Hepatic stellate cell (primary cell): ENCODE measurements at places on chromosomes 1 and 21.

DNA sequence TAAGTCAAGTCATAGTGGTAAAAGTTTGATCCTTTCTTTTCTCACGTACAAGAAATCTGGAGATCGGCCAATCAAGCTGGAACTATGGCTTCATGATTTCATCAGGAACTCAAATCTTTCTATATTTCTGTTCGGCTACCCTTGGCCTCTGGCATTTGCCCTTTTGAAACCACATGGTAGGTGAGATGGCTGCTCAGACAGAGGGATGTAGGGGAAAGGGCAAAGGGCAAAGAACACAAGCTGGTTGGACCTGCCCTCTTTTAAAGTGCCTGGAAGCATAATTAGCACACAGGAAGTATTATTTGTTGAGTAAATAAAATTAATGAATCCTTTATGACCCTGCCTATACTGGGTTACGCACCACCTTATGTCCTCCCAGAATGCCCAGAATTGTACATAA lies 11.5 kb upstream of the RGS1 start:
- no peak for DNase-seq

DNA sequence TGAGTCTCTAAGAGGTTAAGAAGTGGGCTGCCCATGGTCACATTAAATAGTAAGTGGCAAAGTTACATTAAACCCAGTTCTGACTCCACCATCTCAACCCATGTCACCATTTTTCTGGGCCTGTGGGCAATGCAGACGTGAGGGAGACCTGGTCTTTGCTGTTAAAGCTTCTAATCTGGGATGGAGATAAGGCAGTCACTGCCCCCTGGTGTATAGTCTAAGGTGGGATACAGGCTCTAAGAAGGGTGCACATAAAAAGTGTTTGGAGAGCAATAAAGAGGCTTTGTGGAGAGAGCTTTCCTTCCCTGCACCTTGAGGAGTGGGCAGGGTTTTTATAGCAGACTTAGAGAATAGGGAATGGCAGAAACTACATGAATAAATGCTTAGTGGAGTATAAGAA lies 141.3 kb downstream of the ROR1 start:
- DNase-seq = no peak

GRCh38 chr1:81594206-81594605 lies 206.5 kb upstream of the ADGRL2 start:
- no peak for DNase-seq

DNA sequence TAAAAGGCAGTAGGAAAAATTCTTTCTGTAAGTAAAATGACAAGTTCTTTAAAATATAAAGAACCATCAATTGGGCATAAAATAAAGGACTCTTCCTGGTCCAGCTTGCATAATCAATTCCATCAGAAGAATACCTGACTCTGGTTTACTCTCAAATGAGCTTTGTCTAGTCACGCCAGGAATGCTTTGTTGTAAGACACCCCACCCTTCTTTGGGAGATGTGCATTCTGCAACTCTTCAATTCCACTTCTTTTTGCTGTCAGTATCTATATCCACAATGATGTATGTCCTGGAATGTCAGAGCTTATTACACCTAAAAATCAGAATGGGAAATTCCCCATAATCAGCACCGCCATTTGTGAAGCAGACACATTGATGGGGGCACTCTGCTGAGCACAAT lies 76.1 kb downstream of the PTPN14 start:
- no peak for DNase-seq

DNA sequence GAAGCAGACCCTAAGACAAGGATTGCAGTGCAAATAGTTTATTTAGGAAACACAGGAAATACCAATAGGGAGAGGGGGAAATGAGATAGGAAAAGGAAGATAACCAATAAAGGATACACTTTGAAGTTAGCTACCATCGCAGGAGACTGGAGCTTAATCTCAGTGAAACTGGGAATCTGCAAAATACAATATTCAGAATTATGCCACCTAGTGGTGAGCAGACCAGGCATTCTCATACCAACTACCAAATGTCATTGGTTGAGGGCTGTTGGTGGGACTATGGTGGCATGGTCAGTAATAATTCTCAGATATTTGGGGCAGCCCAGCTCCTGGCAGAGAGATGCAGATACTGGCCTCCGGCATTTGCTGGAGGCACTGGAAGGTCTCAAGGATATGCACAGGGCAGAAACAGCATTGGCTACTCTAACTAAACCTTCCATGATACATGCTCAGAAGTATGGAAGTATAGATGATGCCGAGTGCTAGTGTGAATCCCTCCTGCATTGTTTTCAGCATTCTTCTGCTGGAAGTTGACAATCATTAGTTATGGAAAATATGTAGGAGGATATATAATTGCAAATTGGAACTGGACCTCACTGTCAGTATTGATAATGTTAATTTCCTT lies 11.8 kb upstream of the ZFP69B start:
- DNase-seq = peak; percentile 48
